Renal cortical epithelial cell (primary cell): ENCODE measurements at places on chromosomes 5 and 9. TPM values are rescaled to one million over a fixed set of nuclear protein-coding genes. Genes with fewer than 3 reads are reported as not detected.

- DNase-seq = no peak
These were observed 47.2 kb downstream of the SECISBP2 start for GRCh38 chr9:89365532-89365912.

DNA sequence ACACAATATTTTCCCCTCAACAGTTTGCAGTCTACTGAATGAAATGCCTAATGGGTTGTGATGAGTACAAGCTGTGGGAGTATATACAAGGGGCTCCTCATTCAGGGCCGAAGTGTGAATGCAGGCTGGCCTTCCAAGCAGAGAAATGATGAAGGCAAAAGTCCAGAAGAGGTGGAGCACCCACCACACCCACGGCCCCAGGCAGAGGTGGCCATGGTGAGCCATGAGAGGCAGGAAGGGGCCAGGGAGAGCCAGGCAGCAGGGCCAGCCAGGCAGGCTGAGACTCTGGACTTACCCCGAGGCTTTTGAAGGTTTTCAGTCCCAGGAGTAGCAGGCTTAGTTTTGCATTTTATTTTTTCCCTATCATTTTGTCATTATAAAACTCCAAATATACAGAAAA is 218.1 kb downstream of the AUH start:
- no peak for DNase-seq

DNA sequence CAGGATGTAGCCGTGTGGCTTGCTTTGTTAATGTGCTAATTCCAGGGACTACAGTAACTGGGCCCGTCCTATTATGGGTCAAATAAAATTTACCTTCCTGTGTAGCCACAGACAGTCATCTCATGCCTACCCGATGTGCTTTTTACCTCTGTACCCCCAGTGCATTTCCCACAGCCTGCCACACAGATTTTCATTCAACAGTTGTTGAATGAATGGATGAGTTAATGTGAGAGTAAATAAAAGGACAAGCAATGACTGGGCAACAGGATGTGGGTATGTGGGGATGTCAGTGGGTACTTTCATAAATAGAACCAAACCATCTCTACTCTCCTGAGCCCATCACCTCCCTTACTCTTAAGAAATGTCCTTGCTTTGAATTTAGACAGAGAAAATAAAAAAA is 441.2 kb upstream of the ZNF462 start:
- peak; percentile 48 for DNase-seq

Gene DRD1
- total RNA-seq = not detected in 2 replicates

GRCh38 chr5:43113546-43113945 is 7.2 kb upstream of the ZNF131 start:
- no peak for DNase-seq

GRCh38 chr5:174328631-174329299 is 283.3 kb downstream of the NSG2 start:
- no peak for DNase-seq

GRCh38 chr5:142515036-142515435 is 170.9 kb downstream of the FGF1 start:
- DNase-seq = no peak

Gene ODF2
- 21.7 and 37.2 TPM in 2 replicates for total RNA-seq

Gene DHX29
- 23.4 and 39.8 TPM in 2 replicates for total RNA-seq
